Esophagus squamous epithelium (tissue), 5 donors: ENCODE measurements at places on chromosomes 6 and 20.

GRCh38 chr6:167706313-167707109 is 120.2 kb upstream of the AFDN start:
- DNase-seq = no peak

DNA sequence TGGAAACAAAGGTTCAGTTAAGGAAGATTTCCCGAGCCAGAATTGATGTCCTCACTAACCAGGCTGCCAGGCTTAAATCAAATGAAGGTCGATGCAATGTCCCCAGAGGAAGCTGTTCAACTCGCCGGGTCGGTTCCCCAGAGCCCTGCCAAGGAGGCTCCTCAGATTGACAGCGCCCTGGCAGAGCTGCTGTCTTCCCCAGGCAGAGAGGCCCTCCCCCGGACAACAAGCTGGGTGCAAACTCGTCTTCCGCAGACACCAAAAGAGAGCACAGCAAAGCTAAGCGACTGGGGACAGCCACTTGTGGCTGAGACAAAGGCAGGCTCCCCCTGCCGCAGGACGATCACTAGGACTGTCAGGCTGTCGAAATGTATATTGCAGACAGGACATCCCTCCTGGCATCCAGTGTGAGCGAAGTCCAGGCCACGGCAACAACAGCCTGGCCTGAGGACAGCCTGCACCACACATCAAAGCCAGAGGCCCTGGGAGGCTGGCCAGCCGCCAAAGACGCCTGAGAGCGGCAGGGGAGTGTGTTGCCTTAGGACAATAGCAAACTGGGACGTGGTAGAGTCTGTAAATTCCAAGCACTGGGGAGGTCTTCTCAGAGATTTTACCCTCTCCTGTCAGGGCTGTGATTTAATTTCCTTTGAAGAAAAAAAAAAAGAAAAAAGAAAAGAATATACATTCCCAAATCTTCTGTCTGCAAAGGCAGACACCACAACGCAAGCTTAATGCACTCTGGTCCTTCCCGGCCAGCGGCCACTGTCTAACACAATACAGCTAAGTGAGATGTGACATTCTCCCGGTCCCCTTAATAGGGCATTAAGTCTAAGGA is 99.1 kb downstream of the HIVEP2 start:
- no peak for DNase-seq

GRCh38 chr6:3450888-3451287 is 6.0 kb downstream of the SLC22A23 start:
- DNase-seq = no peak

GRCh38 chr6:30684386-30685156 is 1.9 kb downstream of the PPP1R18 start:
- no peak for DNase-seq

DNA sequence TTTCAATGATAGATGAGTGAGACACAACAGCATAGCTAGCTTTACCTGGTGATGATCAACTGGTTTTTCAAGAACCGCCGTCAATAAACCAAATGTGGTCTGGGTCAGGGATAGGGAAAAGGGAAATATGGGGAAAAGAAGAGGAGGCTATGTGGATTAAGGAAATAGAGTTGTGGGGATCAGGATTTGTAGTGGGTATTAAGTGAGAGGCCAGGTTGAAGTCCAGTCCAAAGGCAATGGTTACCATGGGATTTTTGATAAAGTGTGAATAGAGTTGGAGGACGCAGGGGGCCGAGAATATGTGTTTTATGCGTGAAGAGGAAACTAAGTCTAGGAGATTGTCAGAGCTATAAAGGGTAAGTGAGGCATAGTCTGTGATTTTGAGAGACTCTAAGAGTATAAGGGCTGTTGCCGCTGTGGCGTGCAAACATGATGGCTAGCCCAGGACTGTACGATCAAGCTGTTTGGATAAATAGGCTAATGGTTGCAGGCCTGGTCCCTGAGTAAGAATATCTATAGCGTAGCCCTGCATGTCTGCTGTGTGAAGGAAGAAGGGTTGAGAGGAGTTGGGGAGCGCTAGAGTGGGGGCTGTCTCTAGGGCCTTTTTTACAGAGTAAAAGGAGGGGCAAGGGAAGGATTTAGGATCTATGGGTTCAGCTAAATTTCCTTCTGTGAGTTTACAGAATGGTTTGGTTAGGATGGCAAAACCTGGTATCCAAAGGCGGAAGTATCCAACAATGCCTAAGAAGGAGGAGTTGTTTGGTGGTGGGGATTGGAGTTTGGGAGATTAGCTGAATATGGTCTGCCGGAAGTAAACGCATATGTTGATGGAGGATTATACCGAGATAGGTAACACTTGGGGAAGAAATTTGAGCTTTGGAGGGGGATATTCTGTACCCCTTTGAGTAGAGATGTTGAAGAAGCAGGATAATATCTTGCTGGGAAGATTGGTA is 749.7 kb upstream of the ADGRB3 start:
- DNase-seq = no peak

- DNase-seq = no peak
Measured at GRCh38 chr20:61499859-61500554, 247.9 kb downstream of the CDH4 start.

DNA sequence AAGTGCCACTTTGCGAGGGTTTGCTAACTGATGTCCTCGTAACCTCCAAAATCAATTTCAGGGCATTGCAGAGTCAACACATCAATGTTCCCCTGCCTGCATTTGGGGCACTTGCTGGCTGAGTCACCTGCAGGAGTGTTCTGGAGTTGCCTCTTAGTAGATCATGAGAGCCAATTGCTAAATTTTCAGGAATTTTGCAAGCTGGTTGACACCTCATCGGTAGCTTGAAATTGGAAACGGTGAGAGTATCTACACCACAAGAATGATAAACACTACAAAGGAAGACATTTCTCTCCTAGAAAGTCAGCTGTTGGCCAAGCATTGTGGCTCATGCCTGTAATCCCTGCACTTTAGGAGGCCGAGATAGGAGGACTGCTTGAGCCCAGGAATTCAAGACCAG is 10.8 kb upstream of the BFSP1 start:
- no peak for DNase-seq

GRCh38 chr6:137084090-137084489 is 39.3 kb upstream of the IL20RA start:
- DNase-seq = no peak

- DNase-seq = no peak
Measured at GRCh38 chr20:24823989-24824693, 124.9 kb upstream of the CST7 start.
